ENCODE measurements at places on chromosomes 12 and 14. TPM values are rescaled to one million over a fixed set of nuclear protein-coding genes. Genes with fewer than 3 reads are reported as not detected.

DNA sequence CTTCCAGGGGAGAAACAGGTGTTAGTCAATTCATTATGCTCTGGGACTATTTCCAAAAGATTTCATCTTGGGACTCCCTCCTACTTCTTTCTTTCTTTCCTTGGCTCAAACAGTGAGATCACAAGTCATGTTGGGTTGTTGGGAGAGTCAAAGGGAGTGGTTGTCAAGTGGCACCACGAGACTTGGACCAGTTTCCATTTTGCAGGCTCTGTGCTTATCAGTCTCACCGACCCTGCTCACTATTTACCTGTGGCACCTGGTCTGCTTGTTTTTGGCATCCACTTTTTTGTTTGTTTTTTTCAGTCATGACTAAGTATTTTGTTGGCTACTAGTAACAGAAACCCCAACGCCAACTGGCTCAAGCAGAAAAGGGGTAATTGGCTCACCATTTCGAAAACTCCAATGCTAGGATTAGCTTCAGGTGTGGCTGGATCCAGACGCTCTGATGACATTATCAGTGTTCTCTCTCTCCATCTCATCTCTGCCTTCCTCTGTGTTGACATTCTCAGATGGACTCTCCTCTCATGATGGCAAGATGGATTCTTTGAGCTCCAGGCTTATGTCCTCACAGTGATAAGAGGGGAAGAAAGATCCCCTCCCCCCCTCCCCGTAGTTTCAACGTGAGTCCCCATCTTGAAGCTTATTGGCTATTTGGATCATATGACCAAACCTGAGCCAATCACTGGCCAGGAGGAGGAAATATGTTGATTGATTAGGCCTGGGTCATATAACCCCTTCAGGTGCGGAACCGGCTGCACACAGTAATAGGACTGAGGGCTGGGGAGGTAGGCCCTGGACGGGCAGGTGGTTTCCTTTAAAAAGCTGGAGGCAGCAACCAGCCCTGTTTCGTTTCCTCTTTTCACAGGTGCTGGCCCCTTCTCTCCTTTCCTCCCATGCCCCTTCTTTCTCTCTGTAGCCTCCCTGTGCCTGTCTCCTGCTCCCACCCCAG, 84.2 kb downstream of the AACS start:
- no peak for DNase-seq

- DNase-seq = peak; percentile 60
Observed at GRCh38 chr12:49201595-49202295, 12.9 kb upstream of the TUBA1A start.

GRCh38 chr14:94103554-94104150, 6.9 kb upstream of the IFI27 start:
- DNase-seq = no peak

The ALX1 gene
- 0.30 TPM for total RNA-seq

DNA sequence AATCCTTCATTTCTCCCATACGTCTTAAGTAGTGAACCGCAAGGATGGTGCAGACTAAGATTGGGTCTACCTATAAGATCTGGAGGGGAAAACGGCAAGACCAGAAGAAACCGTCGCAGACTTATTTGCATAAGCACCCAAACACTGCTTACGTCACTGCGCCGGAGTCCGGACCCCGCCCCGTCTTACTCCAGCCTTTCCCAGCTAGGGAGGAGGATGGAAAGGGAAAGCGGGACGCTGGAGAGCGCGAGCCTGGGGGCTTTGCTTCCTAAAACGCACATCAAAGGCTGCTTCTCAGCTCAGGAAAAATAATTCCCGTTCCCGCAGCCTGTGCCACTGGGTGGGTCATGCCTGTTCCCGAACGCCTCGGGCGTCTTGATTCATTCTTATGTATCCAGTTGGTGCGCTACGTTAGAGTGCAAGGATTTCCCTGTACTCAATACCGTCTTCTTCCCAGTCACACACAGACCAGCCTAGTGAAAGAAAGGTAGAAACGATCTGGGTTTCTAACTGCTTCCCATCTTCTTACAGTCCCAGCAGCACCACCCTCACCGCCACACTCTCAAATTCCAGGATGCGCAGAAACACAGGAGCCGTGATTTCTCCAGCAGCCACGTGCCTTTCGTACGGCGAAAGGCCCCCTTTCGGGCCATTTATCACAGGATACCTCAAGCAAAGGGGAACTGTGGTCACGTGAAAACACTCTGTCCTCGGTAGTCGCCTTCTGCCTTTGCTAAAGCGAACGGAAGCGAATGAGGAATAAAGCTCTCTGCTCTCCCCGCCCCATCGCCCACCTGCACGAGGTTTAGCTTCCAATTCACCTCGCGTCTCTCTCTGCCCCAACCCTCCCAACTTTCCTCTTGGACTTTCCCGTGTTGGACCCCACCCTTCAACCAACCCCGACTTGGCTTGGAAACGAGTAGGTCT, 1.1 kb downstream of the SLC6A15 start:
- peak; percentile 43 for DNase-seq

The CBX5 gene
- total RNA-seq = 47.6 TPM

The GEMIN2 gene
- total RNA-seq = 33.9 TPM

- DNase-seq = no peak
Observed at GRCh38 chr12:51442324-51442723, 17.7 kb downstream of the SLC4A8 start.
